ENCODE measurements at places on chromosomes 1 and 21. TPM values are rescaled to one million over a fixed set of nuclear protein-coding genes. Genes with fewer than 3 reads are reported as not detected.

The ATAD3A gene
- total RNA-seq = 30.0 TPM

DNA sequence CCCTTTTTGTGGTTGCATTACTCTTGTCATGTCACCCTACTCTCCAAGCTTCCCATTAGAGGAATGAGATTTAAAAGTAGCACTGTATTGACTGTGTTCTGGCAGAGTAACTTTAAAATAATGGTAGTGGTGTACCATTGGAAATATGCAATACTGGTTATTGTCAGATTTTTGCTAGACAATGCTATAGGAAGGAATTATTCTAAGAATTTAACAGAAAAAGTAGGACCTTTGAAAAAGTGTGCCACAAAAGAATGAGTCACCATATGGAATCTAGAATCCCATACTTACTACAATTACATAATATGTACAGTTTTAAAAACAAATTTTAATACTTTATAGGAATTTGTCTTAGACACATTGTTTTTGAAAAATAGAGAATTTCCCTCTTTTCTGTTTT is 13.8 kb downstream of the MIER1 start:
- no peak for DNase-seq

The HSD3B2 gene
- total RNA-seq = 0.62 TPM

GRCh38 chr1:99707535-99708142 is 58.8 kb downstream of the FRRS1 start:
- DNase-seq = peak; percentile 58

- peak; percentile 79 for DNase-seq
These were observed at the start of gene RAB3B for GRCh38 chr1:51990478-51990965. TSS of gene RAB3B (minus strand) at chr1:51990700. CDS start at chr1:51977117, 13,583 bp downstream.

DNA sequence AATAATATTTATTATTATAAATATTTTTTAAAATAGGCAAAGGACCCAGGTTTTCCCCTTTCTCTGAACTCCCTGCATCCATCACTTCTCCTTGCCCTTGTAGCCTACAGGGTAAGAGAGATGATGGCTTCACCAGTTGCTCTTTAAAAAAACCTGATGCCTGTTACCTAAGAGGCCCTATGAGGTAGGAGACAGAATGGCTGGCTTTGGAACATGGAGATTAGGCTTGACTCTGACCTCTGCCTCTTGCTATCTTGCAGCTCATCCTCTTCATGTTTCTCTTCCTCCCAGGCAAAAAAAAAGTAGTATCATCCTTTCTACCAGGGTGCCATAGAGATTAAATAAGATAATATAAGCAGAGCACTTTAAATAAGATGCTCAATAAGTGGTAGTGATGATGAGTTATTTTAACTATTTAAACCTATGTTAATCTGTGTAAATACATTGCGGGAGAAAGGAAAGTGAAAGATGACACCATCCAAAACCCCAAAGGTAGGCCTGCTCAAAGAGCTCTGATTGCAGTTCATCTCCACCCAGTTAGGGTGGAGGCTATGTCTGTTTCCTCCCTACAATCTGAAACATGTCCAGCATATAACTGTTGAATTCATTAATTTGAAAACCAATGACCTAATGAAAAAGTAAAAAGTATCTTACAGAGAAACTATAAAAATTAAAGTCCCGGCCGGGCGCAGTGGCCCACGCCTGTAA is 51.8 kb downstream of the RGS2 start:
- DNase-seq = no peak

DNA sequence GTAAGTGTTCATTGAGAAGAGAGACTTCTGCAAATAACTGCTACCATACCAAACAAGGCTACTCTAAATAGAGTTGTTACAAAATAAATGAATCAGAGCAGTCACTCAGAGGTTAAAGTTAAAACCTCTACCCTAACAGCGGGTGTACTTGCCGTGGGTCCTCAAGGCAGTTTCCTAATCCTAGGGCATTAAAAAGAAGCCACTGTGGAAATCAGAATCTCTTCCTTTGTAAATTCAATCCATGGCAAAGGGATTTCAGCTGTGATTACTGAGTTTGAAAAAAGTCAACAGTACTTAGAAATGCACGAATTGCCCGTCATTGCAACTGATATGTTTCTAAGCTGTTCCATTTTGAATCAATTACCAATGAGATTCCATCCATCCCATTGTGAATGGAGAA is 13.5 kb downstream of the TBX15 start:
- DNase-seq = no peak

DNA sequence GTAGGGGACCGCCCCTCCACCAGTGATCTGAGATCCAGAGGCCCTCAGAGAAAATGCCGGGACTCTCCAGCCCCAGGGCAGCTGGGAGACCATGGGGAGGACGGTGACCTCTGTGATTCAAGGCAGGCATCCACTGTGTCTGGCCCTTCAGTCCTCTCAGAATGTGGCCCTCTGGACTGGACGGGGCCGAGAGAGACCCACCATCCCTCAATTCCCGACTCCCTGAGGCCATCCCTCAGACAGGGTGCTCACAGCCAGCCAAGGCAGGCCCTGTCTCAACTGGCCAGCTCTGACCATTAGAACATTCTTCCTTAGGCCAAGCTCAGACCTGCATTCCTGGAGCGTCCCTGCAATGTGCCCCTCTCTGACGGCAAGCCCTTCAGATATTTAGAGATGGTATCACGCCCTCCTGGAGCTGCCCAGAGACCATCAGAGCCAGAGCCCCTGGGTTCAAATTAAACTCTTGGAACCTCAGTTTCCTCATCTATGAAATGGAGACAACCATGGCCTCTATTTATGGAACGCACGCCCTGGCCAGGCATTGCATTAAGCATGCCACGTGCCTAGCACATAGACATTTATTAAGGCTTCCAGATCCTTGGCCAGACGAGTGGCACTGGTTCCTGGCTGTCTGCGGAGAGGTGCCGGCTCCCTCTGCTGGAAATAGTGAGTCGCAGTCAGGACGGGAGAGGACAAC is 9.6 kb upstream of the EPS8L3 start:
- DNase-seq = peak; percentile 89

GRCh38 chr1:40870135-40870728 is 8.1 kb upstream of the CITED4 start:
- DNase-seq = no peak

GRCh38 chr1:33137800-33138199 is 44.0 kb downstream of the TRIM62 start:
- DNase-seq = no peak

GRCh38 chr1:3211582-3212375 is 142.8 kb downstream of the PRDM16 start:
- DNase-seq = no peak

GRCh38 chr1:187977298-187977697 is 1148.5 kb downstream of the PLA2G4A start:
- no peak for DNase-seq

DNA sequence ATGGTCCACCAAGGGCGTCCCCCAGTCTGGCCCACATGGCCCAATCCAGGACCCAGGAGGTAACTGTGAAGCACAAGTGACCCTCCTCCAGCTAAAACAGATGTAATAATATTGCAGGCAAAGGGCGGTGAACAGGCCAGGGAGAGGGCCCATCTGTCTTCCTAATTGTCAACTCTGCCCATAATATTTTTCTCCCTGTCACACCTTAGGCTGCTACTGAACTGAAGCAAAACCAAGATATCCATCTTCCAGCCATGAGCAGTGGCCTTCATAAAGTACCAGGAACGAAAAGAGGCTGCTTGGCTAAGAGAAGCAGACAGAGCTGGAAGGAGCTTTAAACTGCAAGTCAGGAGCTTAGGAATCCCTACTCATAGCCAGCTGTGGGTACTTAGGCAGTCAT is 3.1 kb downstream of the KANK4 start:
- DNase-seq = no peak

- DNase-seq = no peak
These were observed 122.5 kb upstream of the C1orf87 start for GRCh38 chr1:60196026-60196425.

DNA sequence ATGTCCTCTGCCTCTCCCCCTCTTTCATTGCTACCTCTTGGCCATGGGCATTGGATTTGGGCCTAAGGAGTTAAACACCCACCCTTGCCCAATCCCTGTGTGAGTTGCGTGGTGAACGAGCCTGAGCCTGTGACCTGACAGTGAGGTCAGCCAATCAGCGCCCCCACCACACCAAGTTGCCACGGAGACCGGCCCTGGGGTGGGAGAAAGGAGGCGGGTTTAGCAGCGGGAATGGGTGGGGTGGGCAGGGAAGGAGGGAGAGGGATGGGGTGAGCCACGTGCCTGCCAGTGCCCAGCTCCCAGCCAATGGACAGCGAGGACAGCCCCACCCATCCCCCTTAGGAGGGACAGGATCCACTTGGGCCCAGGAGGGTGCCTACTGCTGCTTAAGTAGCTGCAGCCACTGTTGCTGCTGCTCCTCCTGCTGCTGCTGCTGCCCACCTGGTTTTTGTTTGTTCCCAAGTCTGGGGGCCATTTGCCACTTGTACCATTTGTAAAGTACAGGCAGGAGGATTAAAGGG is 9.5 kb downstream of the ZBTB7B start:
- peak; percentile 73 for DNase-seq

DNA sequence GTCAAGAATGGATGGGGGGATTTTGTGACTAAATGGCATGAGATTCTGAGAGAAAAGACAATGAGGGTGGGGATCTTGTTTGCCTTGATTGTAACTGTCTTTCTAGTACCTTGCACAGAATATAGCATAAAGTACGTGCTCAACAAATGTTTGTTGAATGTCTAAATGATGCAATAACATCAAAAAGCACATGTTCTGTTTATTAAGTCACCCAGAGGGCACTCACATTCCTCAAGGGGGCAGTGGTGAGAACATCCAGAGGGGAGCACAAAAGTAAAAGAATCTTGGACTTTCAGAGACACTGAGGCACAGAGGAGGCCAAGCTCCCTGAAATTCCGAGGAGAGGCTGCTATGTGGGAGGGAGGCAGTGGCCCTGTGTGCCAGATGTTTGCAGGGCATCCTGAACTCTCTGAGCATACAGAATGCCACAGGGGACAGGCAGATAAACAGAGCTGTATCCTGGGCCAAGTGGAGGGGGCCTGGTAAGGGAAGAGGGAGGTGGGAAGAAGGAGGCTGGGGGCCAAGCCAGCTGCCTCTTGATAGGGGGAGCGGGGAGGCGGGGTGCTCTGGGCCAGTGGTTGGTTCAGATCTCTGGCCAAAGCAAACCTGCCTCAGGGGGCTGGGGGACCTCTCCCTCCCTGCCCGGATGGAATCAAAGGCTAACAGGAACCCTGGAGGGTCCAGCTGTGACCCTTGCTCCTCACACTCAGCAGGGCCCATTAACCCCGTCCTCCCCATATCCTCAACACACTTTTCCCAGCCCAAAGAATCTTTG is 6.5 kb upstream of the ATP1A2 start:
- DNase-seq = no peak

- no peak for DNase-seq
These were observed 58.3 kb downstream of the UBIAD1 start for GRCh38 chr1:11331036-11331944.

- DNase-seq = no peak
These were observed 94.2 kb downstream of the PRKAB2 start for GRCh38 chr1:147077936-147078605.

DNA sequence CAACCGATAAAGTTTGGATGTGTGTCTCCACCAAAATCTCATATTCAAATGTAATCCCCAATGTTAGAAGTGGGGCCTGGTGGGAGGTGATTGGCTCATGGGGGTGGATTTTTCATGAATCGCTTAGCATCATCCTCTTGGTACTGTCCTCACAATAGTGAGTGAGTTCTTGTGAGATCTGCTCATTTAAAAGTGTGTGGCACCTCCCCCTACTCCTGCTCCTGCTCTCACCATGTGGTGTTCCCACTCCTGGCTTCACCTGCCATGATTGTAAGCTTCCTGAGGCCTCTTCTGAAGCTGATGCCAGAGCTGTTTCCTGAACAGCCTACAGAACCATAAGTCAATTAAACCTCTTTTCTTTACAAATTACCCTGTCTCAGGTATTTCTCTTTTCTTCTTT is 28.2 kb upstream of the PRDX6 start:
- DNase-seq = no peak

All from prostate gland (tissue), 2 donors.